ENCODE measurements at places on chromosomes 2 and 18.

GRCh38 chr2:236512267-236512666, 57.4 kb upstream of the ACKR3 start:
- DNase-seq: no peak

DNA sequence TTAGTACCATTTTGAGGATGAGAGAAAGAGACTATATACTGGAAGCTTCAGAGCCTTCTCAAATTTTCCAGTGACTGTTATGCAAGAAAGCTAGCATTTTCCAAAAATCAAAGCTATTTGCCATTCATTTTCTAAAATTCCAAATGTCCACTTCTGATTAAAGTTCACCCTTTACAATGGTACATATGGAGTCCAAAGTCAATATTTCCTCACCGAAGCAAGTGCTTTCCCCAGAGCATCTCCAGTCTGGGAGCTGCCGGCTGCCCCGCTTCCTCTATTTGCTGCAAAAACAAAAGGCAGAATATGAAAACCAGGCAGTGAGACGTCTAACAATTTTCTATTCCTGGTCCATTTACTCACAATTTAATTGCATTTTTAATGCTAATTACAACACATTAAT, 302.0 kb upstream of the CCDC68 start:
- DNase-seq: no peak

DNA sequence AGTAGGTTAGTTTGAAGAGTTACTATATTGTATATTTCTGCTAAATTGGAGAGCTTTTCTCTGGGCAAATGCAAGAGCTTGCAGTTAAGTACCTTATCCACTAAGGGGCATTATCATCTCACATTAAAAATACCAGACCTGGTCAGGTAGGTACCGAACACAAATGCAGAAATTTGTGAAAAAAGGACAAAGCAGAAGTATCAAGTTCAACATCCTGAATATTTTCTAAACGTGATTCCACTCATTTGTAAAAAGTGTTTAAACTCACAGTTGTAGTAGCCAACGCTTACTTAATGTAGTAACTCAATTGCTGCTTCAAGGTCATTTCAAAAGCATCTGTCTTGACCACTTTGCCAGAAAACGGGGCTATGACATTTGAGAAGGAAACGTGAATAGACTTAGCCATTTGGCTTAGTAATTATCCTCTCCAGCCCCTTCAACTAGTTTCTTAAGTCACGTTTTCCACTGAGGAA, 52.1 kb downstream of the CYRIA start:
- no peak for DNase-seq

- no peak for DNase-seq
These were observed 101.0 kb upstream of the ZNF236 start for GRCh38 chr18:76721207-76721996.

DNA sequence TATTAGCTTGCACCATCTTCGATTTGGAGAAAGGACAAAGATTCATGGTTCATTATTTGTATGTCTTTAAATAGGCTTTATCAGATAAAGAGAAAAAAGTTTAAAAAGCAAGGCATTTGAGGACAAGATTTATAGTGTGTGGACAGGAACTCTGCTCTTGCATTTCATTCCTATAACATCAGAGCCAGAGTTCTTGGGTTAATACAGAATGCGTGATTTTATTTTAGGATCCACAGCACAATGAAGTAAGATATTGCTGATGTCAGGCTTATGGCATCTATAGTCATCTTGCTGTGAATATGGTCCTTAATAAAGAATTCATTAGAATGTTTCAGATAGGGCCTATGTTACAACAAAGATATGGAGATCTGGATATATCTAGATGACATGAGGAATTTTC, 19.7 kb downstream of the RASGRP3 start:
- no peak for DNase-seq

Data from substantia nigra (tissue), 51 donors.